ENCODE measurements at places on chromosomes 5 and 9.

DNA sequence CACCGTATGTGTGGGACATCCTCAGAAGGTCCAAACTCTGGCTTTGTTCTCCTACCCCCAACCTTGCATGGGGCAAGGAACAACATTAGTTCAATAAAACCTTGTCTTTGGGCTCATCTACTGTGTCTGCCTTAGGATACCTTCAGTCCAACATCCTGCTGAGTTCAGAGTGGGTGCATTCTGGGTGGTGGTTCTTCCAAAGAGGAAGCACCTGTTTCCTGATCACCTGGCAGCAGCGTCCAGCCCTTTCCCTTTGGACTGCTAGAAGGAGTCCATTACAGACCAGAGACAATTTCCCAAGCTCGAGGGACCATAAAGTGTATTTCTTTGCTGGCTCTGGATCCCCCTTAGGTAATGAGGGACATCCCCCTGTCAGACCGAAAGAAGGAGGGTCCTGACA lies 154.1 kb downstream of the SEMA6A start:
- H3K4me3 ChIP-seq = no peak overlapping the region
- no peaks in the 10 kb centered on the region for H3K27me3 ChIP-seq
- H3K36me3 ChIP-seq = no peaks in the 10 kb centered on the region
- peak; percentile 50 for DNase-seq
- no peak overlapping the region for H3K27ac ChIP-seq

DNA sequence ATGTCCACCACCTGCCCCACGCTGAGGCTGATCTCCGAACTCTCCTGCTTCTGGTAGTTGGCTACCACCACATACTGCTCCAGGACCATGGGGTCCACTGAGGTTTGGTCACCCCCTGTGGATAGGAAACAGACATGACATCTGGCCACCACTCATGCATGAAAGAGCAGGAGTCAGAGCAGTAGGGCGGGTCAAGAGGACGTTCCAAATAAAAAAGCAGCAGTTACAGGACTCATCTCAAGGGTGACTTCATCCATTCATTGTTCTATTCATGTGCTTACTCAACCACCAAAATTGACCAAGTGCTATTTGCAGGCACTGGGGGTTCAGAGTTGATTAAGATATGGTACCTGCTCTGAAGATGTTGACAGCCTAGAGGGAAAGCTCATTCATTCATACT lies 79.2 kb upstream of the UBTD2 start:
- no peak overlapping the region for H3K4me3 ChIP-seq
- DNase-seq = no peak
- H3K36me3 ChIP-seq = peaks cover 16% of the 10 kb centered on the region
- H3K27ac ChIP-seq = no peak overlapping the region

DNA sequence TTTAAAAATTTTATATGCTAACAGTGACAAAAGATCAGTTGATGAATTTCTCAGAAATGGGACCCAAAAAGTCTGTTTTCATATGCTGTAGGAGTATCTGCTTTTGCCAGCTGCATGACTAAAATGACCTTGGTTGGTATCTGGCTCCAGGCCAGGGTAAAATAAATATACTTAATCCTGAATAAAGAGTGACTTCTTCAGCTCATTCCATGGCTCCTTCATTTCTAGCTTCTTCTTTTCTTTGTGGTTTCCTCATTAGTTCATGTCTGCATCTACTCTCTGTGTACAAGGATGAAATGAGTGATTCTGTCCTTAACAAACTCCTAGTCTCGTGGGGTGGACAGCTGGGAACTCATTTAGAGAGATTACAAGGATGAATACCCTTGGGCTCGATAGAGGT lies 36.0 kb downstream of the RCL1 start:
- H3K36me3 ChIP-seq = peaks cover 2% of the 10 kb centered on the region
- DNase-seq = no peak
- no peak overlapping the region for H3K4me3 ChIP-seq
- H3K4me1 ChIP-seq = peaks cover 13% of the 10 kb centered on the region
- H3K27ac ChIP-seq = no peak overlapping the region
- no peaks in the 10 kb centered on the region for H3K27me3 ChIP-seq

DNA sequence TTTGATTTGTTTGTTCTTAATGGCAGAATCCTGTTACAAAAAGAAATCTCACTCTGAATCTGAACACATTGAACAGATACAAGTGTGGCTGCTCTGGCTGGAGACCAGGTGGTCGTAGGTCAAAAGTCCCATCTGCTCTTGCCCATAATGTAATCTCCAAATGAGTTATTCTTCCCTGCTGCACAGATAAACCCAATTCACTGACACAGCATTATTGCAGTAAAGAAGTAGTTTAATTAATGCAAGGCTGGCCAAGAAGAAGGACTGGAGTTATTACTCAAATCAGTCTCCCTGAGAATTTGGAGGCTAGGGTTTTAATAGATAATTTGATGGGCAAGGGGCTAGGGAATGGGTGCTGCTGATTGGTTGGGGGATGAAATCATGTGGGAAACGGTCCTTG lies 52.6 kb downstream of the PUM3 start:
- peaks cover 19% of the 10 kb centered on the region for H3K36me3 ChIP-seq
- H3K4me1 ChIP-seq = no peaks in the 10 kb centered on the region
- no peaks in the 10 kb centered on the region for H3K27me3 ChIP-seq
- H3K4me3 ChIP-seq = no peak overlapping the region
- no peak for DNase-seq
- no peak overlapping the region for H3K27ac ChIP-seq

DNA sequence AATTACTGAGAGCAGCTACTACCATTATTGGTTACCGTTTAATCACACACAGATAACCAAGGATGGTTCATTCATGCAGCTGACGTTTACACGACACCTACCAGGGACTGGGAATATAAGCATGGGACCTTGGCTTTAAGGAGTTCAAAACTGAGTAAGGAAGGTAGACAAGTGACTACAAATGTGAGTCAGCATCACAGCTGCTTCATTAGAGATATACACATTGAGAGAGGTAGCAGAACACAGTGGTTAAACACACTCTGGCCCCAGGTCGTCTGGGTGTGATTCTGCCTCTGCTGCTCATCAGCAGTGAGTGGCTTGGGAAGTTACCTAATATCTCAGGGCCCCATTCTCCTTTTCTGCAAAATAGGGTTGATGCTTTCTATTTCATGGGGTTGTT lies 268.6 kb downstream of the NR3C1 start:
- no peaks in the 10 kb centered on the region for H3K36me3 ChIP-seq
- no peaks in the 10 kb centered on the region for H3K27me3 ChIP-seq
- peaks cover 3% of the 10 kb centered on the region for H3K4me1 ChIP-seq
- H3K4me3 ChIP-seq = no peak overlapping the region

GRCh38 chr9:12464910-12465512 lies 228.2 kb upstream of the TYRP1 start:
- H3K36me3 ChIP-seq = no peaks in the 10 kb centered on the region
- H3K27ac ChIP-seq = no peak overlapping the region
- DNase-seq = peak; percentile 59
- H3K27me3 ChIP-seq = no peaks in the 10 kb centered on the region
- no peak overlapping the region for H3K4me3 ChIP-seq
